GM12892 (cell line): ENCODE measurements at places on chromosomes 12 and 14.

- DNase-seq, result peak; percentile 58
These were observed 45.6 kb downstream of the STAB2 start for GRCh38 chr12:103632554-103633216.

- DNase-seq, result no peak
These were observed 81.4 kb downstream of the FRMD6 start for GRCh38 chr14:51733147-51733546.

DNA sequence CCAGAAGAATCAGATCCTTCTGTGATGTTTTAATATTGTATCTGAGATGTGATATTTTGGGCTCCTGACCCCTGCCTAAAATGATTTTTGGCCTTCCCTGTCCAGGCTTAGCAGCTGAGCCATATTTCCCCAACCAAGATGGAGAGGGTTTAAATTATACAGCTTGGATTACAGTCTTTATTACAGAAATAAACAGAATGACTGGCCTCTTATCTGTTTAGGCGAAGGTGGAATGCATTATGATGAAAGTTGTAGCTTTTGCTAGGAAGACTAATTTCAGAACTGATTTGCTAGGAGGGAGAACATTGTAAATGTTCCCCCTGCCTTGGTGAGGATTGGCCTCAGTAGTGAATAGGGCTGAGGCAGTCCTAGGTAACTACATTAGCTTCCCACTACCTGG is 23.3 kb downstream of the BMAL2 start:
- no peak for DNase-seq

- DNase-seq, result peak; percentile 66
These were observed 347 bp downstream of the SYNDIG1L start for GRCh38 chr14:74425525-74426201.

- DNase-seq, result no peak
These were observed 1353.2 kb downstream of the AACS start for GRCh38 chr12:126418400-126418799.

- DNase-seq, result no peak
These were observed 78.8 kb upstream of the EVL start for GRCh38 chr14:99986396-99986795.

- no peak for DNase-seq
These were observed 82.3 kb downstream of the GTF2A1 start for GRCh38 chr14:81138429-81138828.

DNA sequence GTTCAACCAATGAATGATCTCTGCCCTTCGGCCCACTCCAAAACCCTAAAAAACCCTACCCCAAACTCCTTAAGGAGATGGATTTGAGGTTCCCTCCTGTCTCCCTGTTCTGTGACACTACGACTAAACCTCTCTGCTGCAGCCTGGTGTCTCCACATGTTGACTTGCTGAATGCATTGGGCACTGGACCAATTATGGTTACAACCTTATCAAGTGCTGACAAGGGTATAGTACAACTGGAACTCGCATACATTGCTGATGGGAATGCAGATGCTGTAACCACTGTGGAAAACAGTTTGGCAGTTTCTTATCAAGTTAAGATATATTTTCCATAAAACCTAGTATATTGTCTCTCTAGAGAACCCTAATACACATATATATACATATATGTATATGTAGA is 6.3 kb upstream of the DICER1 start:
- DNase-seq, result no peak

GRCh38 chr12:116092776-116093175 is 184.7 kb downstream of the MED13L start:
- no peak for DNase-seq

DNA sequence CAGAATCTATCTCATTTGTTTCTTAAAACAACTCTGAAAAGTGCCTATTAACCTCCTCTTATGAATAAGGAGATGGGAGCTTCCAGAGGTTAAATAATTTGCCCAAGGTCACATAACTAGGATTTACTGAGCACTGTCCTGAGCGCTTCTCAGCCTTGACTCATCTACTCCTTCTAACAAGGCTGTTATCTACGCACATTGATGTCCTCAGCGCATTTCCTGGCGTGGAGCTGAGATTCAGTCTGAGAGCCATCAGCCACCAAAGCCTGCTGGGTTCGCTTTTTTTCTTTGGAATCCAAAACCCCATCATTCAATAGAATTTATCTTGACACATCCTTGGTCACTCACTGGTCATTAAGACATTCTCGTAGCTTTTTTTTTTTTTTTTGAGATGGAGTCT is 29.3 kb downstream of the AK7 start:
- DNase-seq, result no peak

DNA sequence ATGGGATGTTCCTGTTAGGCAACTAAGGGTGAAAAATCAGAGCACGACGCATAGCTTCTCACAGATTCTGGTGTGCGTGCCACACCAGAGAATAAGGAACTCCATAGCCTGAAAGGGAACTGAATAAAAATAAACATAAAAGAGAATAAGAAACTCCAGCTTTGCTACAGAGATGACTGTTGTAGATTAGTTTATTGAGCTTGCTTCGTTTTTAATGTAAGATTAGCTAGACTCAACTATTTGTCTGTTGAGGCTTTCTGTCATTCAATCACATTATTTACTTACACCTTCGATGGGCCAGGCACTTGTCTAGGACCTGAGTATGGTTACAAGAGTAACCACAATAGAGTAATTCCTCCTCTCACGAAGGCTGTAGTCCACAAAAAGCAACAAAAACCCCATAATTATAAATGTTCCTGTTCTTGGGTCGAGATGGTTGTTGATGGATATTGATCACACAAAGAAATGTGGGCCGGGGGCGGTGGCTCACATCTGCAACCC is 807 bp upstream of the ZCCHC8 start:
- no peak for DNase-seq

GRCh38 chr14:65228956-65229747 is 126.8 kb upstream of the MAX start:
- no peak for DNase-seq

- DNase-seq, result no peak
These were observed 30.9 kb upstream of the TUBA1C start for GRCh38 chr12:49233842-49234526.

- peak; percentile 34 for DNase-seq
These were observed at the start of gene PALS1 for GRCh38 chr14:67241411-67242167. PALS1 (plus strand) TSS chr14:67241435; CDS start chr14:67279171, 37,736 bp downstream.

GRCh38 chr14:100727086-100727872 is 587 bp downstream of the DLK1 start:
- DNase-seq, result no peak

DNA sequence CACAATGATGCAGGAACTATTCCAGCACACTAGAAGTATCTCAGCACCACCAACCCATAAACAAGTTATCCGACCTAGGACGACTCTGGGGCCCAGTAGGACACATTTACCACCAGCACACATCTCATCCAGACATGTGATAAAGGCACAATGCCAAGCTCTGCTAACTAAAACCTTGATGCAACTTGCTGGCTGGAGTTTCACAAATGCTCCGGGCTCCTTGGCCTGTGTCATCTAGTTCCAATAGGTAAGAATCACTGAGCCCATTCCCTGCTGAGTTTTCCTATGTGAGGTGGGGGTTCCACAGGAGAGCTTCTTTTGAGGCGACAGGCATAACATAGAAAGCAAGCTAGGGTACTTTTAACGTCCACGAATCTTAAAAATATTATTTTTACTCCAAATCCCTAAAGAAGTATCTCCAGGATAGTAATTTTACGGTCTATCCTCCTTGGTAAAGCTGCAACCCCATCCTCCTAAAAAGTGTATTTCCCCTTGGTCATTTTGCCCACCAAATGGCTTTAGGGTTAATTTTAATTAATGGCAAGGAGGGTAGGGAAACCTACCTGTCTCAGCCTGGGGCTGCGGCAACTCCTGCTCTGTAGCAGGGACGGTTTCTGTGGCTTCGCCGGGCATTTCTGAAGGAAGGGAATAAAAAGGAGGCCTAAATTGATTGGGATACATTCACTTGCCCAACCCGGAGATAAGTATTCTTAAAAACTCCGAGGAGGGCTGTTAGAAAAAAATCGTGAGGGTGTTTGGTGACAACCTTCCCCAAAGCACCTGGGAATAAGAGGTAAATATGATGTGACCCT is 1.0 kb downstream of the NACA start:
- DNase-seq, result no peak

DNA sequence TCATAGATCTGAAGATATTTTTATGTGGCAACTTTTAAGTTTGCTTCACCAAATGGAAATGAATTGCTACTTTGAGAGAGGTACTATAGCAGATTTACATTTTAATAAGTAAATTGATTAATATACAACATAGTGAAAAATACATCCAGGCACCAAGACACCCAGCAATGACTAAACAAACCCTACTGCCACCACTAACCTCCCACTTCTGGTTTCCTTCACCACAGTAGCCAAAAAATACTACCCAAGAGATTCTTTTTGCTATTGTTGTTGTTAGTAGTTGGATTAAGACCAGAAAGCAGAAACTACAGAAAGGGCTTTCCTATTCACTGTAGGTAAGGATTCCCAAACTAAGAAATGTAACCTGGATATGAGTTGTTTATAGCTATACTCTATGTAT is 54.1 kb downstream of the COCH start:
- no peak for DNase-seq

DNA sequence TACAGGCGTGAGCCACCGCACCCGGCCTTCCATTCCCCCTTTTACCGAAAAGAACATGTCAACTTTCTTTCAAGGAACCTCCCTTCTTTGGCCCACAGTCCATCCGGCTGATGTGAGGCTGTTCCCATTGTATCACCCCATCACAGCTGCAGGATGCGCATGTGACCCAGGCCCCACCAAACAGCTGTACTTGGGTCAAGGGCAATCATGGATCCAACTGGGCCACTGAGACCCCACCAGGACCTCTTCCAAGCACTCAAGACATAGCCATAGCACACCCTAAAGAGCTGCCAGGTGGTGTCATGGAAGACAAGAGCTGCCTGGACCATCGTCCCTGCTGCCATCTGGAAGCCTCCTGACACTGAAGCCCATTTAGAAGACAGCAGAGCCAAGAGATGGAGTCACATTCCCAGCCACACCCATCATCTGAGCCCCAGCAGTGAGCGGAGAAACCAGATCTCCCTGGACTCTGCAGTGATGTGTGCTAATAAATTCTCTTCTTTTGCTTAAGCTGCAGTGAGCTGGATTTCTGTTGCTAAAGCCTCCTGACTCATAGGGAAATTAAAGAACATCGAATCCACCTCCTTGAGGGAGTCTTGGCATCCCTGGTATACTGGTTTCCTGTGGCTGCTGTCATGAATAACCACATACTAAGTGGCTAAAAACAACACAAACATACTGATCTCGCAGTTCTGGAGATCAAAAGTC is 105.6 kb downstream of the KSR2 start:
- DNase-seq, result no peak

GRCh38 chr12:116226026-116226425 is 51.5 kb downstream of the MED13L start:
- no peak for DNase-seq

- DNase-seq, result no peak
These were observed 397 bp downstream of the BDKRB1 start for GRCh38 chr14:96256407-96256806.

DNA sequence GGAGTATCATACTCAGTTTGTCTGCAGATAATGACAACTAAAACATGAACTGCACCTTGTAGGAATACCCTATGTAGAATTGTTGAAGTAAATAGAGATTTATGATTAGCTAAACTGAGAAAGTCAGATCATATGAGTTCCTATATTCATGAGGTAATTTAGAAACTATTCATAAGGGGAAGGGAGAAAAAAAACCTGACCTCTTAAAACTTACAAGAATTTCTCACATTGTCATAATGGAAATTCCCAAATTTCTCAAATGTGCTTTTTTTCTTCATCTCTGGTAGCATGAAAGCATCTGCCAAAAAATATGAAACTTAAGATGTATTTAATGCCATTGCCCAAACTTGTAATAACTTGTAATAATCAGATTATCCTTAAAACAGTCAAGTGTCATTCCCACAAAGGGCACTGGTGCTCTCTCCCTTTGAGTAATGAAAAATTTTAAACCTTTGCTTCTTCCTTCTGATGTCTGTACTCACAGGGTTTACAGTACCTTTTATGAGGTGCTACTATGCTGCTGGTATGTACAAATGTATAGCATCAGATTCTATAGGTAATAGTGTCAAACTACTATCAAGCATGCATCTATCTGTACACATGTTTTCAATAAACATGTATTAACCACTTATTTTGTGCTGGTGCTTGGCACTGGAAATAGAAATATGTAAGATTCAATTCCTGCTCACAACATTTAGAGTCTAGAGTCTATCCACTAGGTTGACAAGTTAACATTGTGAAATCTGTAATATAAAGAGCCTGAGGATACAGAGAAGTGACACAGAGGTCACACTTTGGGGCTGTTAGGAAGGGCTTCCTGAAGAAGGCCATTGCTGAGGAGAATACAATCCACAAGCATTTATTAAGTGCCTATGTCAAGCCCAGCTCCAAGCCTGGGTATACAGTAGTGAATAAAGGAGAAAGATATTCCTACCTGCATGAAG is 17.4 kb upstream of the DRAM1 start:
- DNase-seq, result no peak

DNA sequence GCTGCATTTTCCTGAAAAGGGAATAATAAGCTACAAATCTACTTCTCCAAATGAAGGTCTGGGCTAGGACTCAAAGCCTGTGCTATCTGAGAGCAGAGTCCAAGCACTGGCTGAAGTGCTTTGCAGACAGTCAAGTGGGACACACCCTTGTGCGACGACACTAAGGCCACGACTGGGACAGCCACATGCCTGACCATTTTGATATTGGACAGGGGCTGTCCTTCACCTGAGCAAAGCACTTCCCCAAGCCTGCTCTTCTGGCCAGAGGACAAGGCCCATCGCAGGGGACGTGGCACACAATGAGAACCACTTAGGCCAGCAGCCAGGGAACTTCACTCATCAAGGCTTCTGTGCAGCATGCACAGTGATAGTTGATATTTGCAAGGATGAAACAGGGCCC is 71.4 kb downstream of the RBM19 start:
- DNase-seq, result no peak

DNA sequence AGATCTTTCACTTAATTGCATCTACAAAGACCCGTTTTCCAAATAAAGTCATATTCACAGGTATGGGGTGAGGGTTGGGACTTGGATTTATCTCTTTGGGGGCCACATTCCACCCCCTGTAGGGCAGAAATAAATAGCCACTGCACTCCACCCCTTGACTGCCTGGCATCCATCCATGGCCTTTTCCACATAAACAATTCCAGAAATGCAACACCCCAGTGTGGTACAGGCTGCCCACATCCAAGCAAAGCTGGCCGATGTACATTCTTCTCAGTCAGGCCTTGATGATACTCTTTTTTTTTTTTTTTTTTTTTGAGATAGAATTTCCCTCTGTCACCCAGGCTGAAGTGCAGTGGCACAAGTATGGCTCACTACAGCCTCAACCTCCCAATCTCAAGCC is 12.9 kb downstream of the DGLUCY start:
- DNase-seq, result no peak

GRCh38 chr12:65099182-65099581 is 21.9 kb downstream of the WIF1 start:
- DNase-seq, result no peak

DNA sequence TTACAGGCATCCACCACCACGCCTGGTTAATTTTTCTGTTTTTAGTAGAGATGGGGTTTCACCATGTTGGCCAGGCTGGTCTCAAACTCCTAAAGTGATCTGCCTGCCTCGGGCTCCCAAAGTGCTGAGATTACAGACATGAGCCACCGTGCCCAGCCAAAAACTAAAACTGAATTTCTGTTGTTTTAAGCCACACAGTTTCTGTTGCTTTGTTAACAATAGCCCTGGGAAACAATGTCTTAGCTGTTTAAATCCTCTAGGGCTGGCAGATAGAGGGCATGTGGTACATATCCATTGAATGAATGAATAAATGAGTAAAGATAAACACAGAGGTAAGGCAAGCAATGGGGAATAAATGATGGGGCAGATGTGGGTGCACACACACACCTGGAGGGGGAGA is 8.0 kb upstream of the EIF5 start:
- no peak for DNase-seq

- no peak for DNase-seq
These were observed 77.1 kb downstream of the FGD4 start for GRCh38 chr12:32476446-32476845.
